ENCODE measurements at places on chromosomes 11 and 22. TPM values are rescaled to one million over a fixed set of nuclear protein-coding genes. Genes with fewer than 3 reads are reported as not detected.

GRCh38 chr11:126139111-126140091 is 72.0 kb downstream of the RPUSD4 start:
- DNase-seq, result no peak

DNA sequence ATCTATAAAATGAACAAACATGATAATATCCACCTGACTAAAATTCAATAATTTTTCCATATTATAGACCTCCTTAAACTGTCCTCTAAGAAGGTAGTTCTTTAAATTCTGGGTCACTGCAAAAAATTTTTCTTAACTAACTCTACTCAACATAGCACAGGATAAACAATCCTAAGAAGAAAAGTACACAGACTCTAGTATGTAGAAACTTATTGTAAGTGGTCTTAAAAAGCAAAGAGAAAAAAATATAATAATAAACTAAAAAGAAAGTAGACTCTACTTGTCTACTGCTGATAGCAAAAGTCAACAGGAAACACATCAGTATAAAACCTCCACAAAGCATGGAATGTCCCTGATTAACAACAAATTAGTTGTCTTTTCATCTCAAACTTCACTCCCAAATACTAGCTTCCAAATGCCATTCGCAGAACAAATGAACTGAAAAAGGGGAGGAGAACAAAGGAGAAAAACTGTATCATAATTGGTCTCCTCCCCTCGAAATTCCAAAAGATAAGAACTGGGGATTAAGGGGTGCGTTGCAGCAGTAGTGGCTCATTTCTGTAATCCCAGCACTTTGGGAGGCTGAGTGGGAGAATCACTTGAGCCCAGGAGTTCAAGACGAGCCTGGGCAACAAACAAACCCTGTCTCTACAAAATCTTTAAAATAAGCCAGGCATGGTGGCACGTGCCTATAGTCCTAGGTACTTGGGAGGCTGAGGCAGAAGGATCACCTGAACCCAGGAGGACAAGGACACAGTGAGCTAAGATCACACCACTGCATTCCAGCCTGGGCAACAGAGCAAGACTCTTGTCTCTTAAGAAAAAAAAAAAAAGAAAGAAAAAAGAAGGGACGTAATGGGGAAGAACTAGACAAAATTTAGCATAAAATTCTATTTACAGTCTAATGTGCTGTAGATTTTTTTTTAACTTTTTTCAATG is 6.5 kb downstream of the FCHSD2 start:
- DNase-seq, result no peak

- peak; percentile 53 for DNase-seq
These were observed 44.9 kb upstream of the ETS1 start for GRCh38 chr11:128632141-128632791.

DNA sequence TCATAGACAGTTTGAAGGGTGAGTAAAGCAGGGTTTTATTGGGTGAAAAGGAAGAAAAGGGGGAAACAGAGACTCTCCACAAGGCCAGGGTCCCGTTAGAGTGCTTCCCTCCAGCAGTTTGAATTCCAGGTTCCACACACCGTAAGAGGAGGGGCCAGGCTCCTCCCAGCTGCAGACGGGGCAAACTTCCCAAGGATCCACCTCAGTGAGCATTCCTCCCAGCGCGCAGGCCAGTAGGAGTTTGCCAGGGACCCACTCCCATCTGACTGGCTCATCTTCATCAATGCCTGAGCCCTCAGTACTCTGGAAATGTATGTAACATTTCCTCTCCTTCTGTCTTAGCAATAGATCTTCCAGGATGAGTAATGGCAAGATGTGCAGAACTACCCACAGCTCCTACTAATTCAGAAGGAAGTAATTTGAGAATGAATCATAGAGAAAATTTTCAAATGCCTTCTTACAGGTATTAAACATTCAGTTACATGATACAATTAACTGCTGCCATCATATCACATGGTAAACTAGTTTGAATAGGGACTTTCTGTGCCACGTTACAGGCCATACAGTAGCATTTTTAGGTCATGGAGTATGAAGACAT is 34.0 kb upstream of the TRPC6 start:
- no peak for DNase-seq

GRCh38 chr22:39292561-39293074 is 26.8 kb downstream of the RPL3 start:
- peak; percentile 98 for DNase-seq

GRCh38 chr22:40922484-40923303 is 28.5 kb upstream of the RBX1 start:
- DNase-seq, result peak; percentile 30

DNA sequence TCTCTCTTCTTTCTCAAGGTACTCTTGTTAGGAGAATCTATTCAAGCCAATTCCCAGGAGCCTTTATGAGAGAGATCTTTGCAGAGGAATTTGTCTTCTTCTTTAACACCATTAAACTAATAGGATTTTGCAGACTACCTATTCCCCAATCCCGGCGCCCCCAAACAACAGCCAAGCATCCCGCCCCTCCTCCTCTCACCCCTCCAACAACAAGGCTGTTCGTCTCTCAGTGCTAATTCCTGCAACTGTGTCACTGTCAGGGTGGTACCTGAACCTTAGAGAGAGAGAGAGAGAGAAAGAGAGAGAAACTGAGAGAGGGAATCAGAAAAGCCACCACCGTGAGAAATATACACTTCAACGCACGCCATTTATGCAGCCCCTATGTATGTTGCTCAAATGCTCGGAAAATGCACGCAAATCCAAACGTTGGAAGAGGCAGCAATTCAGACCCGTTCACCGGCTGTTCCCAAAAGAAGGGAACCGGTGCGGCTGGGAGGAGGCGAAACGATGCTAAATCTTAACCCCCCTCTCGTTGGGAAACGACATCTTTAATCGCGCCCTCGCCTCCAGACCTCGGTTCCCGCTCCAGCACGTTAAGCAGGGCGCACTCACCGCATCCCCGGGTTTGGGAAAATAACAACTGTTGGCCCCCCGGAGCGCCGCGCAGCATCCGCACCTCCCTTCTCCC is 961 bp downstream of the KCNA4 start:
- DNase-seq, result no peak

GRCh38 chr11:103109818-103110388 is 677 bp downstream of the DYNC2H1 start:
- peak; percentile 23 for DNase-seq

- no peak for DNase-seq
These were observed 29.0 kb downstream of the PDE3B start for GRCh38 chr11:14672635-14673034.

CASP12 gene
- total RNA-seq, result not detected

DNA sequence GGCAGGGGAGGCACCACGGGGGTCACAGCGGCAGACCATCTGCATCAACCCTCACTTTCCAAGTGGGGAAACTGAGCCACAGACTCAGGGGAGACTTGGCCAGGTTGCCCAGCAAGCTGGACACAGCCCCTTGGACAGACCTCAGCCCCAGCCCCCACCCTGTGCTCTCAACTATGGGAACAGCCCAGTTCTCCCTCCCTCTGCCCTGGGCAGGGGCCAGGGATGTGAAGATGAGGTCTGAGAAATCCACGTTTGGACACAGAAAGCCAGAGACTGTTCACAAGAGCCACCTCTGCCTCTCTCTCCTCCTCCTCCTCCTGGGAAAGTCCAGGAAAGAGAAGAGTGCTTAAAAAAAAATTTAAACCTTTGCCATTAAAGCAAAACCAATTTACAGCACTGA is 50.1 kb downstream of the ELFN2 start:
- DNase-seq, result no peak

HTR3A gene
- total RNA-seq, result not detected

BUD13 gene
- total RNA-seq, result 23.2 TPM

GRCh38 chr11:118334745-118335144 is 7.8 kb downstream of the CD3D start:
- DNase-seq, result no peak

- no peak for DNase-seq
These were observed 11.6 kb downstream of the SLC37A2 start for GRCh38 chr11:125074511-125075241.

MADD gene
- total RNA-seq, result 17.0 TPM

- peak; percentile 75 for DNase-seq
These were observed 457 bp downstream of the CPSF7 start for GRCh38 chr11:61429346-61429690.

GRCh38 chr22:19967850-19968449 is 26.3 kb upstream of the TXNRD2 start:
- no peak for DNase-seq

DNA sequence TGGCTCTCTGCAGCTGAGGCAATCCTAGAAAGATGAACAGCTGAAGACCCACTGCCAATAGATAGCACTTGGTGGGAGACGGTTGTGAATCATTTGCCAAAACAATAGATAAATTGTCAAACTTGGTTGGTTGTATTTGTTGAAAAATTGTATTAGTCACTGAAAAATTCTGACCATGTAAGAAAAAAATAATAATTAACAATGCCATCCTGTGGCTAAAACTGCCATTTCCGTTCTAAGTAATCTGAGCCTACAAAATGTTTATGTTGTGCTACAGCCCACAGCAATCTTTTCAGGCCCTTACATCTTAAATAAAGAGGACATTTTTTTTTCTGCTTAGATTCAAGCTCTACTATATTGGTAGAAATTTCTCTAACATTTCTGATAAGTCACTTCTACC is 103.2 kb upstream of the ANO3 start:
- peak; percentile 5 for DNase-seq

OR52E8 gene
- total RNA-seq, result not detected

DNA sequence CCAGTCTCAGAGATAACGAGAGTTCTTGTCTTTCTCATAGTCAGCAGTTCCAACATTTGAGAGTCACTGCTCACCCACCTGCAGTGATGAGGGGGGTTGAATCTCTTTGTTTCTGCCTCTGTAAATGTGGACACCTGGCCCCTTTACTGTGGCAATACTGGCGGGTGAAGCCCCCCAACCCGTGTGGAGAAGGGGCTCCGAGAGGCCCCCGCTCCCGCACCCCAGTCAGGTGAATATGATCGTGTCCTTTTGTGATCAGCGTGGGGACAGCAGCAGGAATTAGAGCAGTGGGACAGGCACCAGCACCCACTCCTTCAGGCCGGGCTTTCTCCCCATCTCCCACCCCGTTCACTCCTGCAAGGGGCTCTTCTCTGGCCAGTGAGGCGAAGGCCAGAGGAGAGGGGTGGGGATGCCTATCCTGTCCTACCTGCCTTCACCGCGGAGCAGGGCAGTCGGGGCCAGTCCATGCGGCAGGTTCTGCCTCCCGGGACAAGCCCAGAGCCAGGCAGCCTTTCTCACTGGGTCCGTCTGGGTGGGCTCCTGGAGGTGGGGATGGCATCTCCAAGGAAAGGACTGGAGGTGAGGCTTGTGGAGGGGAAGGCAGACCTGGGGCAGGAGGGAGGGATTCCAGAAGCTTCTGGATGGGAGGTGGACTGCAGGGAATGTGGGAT is 12.7 kb upstream of the CELSR1 start:
- DNase-seq, result no peak

- DNase-seq, result no peak
These were observed 19.9 kb upstream of the BACE1-AS start for GRCh38 chr11:117271208-117271607.

MYO18B gene
- total RNA-seq, result not detected

TSSC4 gene
- total RNA-seq, result 50.1 TPM

DNA sequence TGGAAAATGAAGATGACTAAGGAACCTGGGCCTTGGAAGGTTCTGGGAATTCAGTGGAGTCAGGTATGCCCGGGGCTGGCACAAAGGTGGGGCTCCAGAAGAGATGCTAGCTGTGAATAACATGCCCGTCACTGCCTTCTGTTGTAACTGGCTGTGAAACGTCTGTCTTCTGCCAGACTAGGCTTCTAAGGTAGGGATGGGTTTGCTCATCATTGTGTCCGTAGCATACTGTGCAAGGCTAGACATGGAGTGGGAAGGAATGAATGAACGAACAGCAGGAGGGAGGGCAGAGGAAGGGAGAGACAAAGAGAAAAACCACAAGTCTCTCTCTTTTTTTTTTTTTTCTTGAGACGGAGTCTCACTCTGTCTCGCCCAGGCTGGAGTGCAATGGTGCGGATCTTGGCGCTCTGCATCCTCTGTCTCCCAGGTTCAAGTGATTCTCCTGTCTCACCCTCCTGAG is 327.4 kb downstream of the MN1 start:
- peak; percentile 52 for DNase-seq

DNA sequence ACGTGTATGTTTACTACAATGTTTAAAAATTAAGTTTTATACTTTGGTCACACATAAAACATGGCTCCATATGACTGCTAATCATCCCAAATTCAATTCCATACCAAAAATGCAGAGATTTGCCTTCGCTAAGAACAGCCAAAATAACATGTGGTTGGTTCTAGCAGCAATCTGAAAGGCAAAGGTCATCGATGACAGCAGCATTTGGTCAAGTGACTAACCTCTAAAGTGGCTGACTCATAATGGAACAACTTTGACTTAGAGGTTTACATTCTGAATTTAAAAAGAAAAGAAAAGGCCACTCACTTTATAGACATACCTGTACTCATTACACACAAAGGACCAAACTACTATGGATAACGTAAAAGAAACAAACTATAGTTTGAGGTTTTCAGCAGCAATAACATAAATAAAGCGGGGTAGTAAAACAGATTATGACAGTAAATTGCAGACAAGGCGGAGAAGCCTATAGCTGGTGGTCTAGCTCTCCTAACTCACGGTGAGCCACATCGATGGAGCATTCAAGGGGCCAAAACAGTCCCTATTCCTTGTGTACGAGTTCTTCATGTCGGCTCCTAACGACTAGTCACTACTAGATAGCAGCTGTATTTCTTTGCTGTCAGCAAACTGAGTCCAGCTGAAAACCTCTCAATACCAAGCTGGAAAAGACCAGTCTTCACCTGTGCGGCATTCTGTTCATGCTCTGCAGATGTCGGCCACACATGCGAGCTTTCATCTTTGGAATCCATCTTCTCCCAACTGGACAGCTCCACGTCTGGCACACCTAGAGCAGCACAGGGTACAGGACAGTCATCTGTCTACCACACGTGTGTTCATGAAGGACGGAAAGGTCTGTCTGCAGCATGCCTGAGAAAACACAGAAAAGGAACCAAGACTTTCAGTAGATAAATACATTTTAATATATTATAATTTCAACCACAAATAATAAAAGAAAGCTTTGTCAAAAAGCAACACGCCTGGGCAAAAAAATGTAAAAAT is 42.1 kb downstream of the PRDM10 start:
- DNase-seq, result peak; percentile 83

FAM180B gene
- total RNA-seq, result not detected

SAMM50 gene
- 45.1 TPM for total RNA-seq

GRCh38 chr22:31947296-31947695 is 3.0 kb downstream of the YWHAH start:
- no peak for DNase-seq

GRCh38 chr11:119316016-119316728 is 758 bp downstream of the MCAM start:
- peak; percentile 54 for DNase-seq

GRCh38 chr11:105491394-105491793 is 118.5 kb upstream of the GRIA4 start:
- DNase-seq, result no peak

- DNase-seq, result no peak
These were observed 103.2 kb downstream of the ETS1 start for GRCh38 chr11:128484172-128484571.
